Sigmoid colon (tissue), 7 donors: ENCODE measurements at places on chromosomes 1 and 21. TPM values are rescaled to one million over a fixed set of nuclear protein-coding genes. Genes with fewer than 3 reads are reported as not detected.

DNA sequence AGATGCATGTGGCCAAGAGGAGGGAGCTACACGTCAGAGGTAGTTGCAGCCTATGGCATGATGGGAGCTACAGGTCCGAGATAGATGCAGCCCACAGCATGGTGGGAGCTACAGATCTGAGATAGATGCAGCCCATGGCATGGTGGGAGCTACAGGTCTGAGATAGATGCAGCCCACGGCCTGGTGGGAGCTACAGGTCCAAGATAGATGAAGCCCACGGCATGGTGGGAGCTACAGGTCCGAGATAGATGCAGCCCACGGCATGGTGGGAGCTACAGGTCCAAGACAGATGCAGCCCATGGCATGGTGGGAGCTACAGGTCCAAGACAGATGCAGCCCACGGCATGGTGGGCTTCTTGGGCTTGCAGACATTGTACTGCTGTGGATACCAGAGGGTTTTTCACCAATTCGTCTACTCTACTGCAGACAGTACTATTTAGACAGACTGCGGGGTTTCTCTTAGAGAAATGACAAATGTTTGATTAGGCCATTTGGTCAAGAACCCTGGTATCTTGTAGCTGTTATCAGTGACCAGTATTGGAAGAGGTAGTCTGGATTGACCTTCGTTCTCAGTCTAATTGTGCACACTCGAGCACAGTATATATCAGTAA is 127.4 kb downstream of the DHRS3 start:
- DNase-seq, result no peak

DNA sequence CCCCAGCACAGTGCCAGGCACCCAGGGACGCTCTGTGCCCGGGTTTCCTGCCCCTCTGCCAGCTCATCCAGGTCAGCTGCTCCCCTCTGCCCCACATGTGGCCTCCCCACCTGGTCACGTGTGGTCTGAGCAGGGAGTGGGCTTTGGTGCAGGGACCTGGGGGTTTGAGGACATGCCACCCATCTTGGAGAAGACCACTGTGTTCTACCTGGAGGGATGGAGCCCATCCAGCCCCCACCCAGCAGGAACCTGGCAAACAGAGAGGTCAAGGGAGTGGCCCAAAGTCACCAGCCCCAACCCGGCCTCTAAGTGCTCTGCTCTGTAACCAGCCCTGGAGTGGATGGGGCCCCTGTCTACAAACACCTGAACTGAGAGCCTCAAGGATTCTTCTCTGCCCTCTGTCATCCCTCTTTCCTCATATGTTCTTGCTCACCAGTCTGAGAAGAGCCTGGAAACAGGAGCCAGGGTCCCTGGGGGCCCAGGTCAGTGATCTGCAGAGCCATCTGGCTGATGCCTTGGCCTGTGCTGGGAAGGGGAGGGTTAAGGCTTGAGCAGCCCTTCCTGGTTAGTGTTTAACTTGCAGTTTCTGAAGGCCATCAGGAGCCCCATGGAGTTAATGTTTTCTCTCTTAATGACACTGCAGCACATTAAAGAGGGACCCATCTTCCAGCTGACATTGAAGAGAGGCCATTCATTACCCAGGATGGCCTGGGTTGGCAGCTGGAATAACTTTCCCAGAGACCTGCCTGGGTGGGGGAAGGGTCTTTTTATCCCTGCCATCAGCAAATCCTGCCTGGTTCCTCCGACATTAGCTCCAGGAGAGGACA is 235.4 kb downstream of the PTPRU start:
- peak; percentile 39 for DNase-seq

CNR2 gene
- total RNA-seq, result not detected

DNA sequence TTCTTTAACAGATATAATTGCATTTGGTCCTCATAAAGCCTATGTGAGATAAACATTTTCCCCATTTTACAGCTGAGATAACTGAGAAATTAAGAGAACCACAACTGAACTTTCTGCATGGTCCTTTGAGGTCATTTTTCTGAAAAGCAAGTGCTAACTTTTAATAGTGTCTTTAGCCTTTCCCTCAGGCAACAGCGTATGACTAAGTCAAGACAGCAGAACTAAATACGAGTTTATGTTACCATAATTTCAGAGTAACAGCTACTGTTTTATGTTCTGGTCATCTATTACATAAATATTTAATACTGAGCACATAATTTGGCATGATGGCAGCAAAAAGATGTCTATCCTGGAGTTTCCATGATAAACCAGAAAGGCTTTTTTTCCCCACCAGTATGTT is 95.6 kb downstream of the OLFML2B start:
- no peak for DNase-seq

NR1I3 gene
- not detected for total RNA-seq

RNU1-2 gene
- under 0.01 TPM for total RNA-seq

- no peak for DNase-seq
Observed at GRCh38 chr1:23529146-23530086, 1.6 kb downstream of the E2F2 start.

DNA sequence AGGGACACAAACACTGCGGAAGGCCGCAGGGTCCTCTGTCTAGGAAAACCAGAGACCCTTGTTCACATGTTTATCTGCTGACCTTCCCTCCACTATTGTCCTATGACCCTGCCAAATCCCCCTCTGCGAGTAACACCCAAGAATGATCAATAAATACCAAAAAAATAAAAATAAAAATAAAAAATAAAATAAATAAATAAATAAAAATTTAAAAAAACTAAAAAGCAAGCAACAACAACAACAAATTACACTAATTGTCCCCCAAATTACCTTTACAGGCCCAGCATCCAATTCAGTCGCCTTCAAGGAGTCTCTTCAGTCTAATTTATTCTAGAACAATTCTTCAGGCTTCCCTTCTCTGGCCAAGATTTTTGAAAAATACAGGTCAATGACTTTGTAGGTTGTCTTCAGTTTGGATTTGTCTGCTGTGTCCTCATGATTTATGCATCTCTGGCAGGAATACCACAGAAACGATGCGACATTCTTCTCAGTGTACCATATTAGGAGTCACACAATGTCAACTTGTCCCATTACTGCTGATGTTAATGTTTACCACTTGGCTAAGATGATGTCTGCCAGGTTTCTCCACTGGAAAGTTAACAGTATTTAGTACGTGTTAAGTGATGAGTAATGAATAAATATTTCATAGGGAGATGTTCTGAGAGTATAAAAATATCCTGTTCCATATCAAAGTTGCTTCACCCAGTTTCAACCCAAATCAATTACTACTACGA is 20.3 kb upstream of the BMP8B start:
- DNase-seq, result no peak

FCGR3B gene
- 4.3 TPM for total RNA-seq

- DNase-seq, result no peak
Observed at GRCh38 chr1:22913421-22914141, 59.1 kb downstream of the LACTBL1 start.

GRCh38 chr1:157153746-157154145 is 15.6 kb upstream of the ETV3 start:
- DNase-seq, result no peak

RIMS3 gene
- 5.3 TPM for total RNA-seq

SERBP1 gene
- total RNA-seq, result 232 TPM

DNA sequence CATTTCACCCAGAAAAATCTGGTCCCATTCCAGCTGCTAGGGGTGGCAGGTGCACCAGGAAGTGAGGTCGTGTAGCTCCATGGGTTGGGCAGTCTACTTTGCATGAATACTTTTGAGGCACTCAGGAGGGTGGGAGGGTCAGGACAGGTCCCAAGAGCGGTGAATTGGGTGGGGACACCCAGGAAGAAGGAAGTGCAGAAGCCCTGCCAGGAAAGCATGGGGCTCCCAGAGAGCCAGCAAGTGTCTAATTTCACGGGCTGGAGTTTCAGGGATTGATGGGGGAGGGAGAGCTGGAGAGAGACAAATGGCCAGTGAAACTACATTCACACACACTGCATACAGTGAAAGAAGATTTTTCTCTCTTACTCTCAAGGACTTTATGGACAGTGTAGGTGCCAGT is 137.8 kb downstream of the GALNT2 start:
- DNase-seq, result no peak

MAP3K21 gene
- 0.81 TPM for total RNA-seq

DNA sequence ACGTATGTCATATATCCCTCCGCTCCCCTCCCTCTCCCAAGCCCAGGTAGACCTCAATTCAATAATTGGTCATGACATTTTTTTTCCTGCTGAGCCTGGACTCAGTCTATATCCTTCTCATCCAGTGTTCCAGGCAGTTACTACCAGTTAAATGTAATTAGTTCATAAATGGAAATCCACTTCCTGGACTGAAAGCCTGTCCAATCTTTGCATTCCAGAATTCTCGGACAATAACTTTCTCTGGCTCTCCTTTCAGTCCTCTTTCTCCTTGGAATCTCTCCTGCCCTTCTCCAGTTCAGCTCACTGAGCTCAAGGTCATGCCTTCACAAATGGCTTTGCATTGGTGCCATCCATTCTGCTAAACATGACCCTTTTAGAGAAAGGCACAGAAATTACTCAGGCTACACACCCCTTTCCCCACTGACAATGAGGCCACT is 34.8 kb downstream of the VWA5B1 start:
- DNase-seq, result no peak

S100A3 gene
- total RNA-seq, result 2.9 TPM

GRCh38 chr21:41691205-41692184 is 75.4 kb downstream of the RIPK4 start:
- no peak for DNase-seq

DNA sequence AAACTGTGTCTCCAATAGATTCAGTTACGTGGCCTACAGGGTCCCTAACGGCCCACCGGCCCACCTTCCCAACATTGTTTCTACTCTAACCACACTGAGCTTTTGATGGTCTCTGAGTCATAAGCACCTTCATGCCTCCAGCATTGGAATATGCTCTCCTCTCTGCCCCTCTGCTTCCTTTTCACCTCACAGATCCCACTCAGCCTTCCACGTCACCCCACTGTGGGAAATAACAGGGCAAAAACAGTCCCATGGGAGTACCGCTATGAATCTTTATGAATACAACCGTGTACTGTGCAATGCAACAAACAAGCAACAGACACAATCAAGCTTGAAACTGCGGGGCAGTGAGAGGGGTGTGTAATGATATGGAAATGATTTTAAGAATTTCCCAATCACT is 5.3 kb upstream of the SARS1 start:
- no peak for DNase-seq

DNA sequence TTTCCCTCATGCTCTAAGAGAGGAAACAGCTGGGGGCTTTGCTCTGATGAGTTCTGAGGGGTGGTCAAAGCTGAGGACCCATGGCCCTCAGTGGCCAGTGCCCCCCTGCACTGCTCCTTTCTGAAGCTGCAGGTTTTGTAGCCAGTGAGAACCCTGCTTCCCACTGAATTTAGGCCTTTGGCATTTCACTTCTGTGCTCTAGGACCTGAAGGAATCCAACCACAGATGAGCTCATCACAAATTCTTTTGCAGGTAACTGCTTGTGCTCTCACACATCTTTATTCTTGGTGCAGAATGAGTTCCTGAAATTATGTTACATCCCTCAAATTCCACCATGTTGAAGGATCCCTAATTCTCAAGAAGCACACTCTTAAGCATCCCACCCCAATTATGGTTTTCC is 248.7 kb upstream of the IRF2BP2 start:
- DNase-seq, result no peak

- no peak for DNase-seq
Observed at GRCh38 chr1:190327271-190327670, 150.4 kb downstream of the BRINP3 start.

DNA sequence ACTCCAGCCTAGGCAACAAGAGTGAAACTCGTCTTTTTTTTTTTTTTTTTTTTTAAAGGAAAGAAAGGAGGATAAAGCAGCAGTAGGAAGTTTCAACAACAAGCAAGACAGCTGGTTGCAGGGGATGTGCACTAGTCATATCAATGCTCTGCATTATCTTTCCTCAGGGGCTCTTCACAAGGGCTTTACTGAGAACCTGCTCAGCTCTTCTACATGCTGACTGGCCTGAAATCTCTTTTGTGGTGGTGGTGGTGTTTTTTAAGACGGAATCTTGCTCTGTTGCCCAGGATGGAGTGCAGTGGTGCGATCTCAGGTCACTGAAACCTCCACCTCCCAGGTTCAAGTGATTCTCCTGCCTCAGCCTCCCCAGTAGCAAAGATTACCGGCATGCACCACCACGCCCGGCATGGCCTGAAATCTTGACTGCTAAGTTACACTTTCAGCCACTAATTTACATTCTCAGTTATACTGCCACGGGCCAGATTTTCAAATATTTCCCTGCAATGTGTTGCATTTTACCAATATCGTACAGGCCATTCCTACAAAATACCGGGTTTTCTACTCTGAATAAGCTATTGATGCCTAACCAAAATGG is 68.0 kb downstream of the PUM1 start:
- no peak for DNase-seq

DNA sequence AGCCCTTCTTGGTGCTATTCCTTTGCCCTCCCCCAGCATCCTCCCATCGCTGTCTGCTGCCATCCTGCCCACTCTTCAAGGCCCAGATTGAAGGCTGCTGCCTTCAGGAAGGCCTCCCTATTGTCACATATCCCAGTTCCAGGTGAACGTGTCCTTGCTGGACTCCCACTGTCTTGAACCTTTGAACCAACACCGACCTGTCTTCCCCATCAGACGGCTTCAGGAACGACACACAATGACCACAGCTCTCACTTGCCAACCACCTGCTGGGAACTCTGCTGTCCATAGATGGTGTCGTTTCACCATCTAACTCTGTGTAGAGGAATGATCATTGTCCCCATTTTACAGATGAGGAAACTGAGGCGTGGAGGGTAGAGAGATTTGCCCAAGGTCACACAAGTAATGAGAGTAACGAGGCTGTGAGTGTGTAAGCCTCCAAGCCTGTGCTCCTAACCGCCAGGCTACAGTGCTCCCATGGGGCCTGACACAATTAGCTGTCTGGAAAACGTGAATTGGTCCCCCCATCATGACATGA is 9.9 kb upstream of the PLEKHG5 start:
- no peak for DNase-seq

DNA sequence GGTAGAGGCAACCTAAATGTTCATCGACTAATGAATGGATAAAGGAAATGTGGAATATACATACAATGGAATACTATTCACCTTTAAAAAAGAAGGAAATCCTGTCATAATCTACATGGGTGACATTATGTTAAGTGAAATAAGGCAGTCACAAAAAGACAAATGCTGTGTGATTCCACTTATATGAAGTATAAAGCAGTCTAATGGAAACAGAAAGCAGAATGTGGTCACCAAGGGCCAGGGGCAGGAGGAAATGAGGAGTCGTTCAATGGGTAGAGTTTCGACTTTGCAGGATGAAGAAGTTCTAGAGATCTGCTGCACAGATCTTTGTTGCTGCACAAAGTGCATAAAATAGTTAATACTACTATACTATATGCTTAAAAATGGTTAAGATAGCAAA is 7.8 kb downstream of the DIPK1A start:
- no peak for DNase-seq

GRCh38 chr1:203142684-203143408 is 15.3 kb downstream of the ADORA1 start:
- no peak for DNase-seq

DNA sequence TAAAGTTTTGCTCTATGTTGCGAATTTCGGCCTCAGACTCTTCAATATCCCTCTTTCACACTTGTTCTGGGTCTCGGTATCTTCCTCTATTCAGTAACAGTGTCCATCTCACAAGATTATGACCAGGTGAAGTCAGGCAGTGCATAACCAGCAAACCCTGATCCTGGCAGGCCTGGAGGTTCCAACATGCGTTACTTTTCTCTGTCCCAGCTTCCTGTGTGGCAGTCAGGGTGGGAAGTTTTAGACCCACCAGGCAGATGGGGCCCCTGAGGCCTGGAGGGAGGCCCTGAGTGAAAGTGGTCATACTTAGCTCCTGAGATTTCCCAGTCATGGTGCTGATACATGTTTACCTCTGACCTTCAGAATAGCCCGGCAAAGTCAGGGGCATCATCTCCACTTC is 5.1 kb downstream of the TMEM61 start:
- no peak for DNase-seq
